ENCODE measurements at places on chromosomes 12 and 14.

GRCh38 chr12:131138638-131139362, 185.1 kb downstream of the ADGRD1 start:
- no peak for DNase-seq

GRCh38 chr12:131947482-131948027, 2.2 kb upstream of the EP400 start:
- no peak for DNase-seq

- no peak for DNase-seq
Observed at GRCh38 chr12:51190820-51191219, 17.9 kb upstream of the TFCP2 start.

DNA sequence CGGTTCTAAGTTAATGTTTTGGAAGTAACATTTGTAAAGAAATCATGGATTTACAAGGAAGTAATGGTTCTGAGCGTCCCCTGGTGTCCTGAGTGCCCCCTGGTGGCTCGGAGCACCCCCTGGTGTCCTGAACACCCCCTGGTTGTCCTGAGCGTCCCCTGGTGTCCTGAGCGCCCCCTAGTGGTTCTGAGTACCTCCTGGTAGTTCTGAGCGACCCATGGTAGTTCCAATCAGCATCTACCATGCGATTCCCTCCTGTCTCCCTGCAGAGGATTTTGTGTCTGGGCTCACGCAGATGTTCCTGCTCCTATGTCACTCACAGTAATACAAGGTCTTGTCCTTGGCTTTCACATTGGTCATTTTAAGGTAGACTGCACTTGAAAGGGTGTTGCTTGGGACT, 1352.9 kb downstream of the TMEM121 start:
- DNase-seq = peak; percentile 94

- no peak for DNase-seq
Observed at GRCh38 chr12:109664402-109664801, 49.2 kb upstream of the FAM222A start.

DNA sequence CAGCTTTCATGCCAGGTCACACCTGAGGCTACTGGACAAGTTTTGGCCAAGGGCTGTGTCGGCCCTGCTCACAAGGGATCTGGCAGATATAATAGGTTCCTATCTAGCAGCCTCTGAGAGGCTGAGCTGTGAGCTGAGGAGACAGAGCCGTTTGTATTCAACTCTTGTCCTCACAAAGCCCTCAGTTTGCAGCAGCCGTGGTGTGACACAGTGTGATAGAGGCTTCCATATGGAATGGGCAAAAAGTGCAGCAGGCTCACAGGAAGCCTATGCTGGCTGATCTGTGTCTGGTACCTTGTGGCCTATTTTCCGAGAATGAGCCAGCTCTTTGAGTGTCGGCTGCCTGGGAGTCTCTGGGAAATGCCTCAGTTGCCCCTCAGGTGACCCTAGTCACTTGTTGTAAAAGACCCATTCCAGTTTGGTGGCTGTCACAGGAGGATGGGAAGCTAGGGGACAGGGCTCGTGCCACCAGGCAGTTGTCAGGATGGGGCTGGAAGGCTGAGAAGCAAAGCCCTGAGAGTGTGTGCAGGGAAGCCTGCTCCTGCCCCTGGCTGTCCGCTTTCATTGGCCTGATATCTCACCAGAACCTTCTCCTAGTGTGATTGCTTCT, 16.1 kb downstream of the VRTN start:
- no peak for DNase-seq

DNA sequence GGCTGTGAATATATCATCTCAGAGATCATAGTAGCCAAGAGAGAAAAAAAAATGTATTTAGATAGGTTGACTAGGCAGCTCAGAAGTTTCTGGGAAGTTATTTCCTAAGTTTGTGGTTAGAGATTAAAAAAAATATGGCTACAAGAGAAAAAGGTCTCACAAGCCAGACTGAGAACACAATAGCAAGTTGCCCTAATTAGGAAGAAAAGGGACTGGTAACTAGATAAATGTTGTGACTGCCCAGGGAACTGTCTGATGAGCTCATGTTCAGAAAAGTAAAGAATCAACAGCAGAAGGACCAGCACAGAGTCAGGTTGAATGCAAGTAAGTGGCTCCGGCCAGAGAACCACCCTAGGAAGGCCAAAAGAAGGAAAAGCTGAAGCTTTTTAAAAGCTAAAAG, 256.6 kb downstream of the PRKD1 start:
- DNase-seq = no peak

DNA sequence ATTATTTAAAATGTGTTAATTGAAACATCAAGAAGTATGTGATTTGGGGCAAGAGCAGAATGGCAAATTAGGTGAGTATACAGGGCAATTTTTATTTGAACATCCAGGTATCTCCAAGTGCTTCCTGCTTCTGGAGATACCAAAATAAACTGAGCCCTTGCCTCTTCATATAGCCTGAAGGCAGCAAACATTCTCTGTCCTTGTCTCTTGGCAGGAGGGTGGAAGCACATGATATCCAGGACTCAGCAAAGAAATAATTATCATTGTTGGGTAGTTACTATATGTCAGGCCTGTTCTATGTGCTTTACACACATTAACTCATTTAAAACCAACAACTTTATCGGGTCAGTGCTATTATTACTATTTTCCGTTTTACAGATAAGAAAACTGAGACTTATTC, 12.5 kb downstream of the LIN7A start:
- DNase-seq = no peak

DNA sequence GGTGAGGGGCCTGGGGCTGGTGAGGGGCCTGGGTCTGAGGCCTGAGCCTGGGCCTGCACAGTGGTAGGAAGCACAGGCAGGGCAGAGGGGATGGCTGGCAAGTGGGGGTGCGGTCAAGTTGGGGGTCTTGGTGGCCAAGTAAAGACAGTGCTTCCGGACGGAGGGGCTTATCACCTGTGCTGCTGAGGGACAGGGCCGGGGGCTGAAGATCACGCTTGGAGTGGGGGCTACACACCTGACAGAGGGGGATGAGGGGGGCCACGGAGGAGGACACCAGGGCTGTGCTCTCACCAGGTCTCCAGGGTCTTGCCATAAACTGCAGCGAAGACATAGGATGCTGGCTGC, 12.2 kb downstream of the TEDC1 start:
- no peak for DNase-seq

DNA sequence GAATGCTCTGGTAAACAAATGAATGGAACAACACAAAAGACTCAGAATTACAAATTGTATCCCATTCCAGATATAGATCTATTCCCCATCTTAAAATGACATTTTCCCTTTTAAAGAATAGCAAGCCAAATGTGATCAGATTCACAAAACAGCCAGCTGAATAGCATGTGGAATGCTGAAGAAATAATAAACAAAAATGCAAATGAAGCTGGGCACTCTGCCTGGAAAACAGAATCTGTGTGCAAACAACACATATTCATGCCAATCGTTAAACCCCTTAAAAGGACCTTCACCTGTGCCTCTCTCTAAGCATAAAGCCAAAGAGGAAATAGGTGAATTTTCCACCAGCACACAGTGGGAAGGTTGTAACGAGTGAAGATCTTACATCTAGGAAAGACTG, 67.9 kb upstream of the PDZRN4 start:
- no peak for DNase-seq

- DNase-seq = no peak
Observed at GRCh38 chr12:43148691-43149090, 403.3 kb downstream of the ADAMTS20 start.

- no peak for DNase-seq
Observed at GRCh38 chr14:96589577-96589976, 87.4 kb downstream of the PAPOLA start.

GRCh38 chr14:99012703-99013102, 259.3 kb downstream of the BCL11B start:
- DNase-seq = no peak

DNA sequence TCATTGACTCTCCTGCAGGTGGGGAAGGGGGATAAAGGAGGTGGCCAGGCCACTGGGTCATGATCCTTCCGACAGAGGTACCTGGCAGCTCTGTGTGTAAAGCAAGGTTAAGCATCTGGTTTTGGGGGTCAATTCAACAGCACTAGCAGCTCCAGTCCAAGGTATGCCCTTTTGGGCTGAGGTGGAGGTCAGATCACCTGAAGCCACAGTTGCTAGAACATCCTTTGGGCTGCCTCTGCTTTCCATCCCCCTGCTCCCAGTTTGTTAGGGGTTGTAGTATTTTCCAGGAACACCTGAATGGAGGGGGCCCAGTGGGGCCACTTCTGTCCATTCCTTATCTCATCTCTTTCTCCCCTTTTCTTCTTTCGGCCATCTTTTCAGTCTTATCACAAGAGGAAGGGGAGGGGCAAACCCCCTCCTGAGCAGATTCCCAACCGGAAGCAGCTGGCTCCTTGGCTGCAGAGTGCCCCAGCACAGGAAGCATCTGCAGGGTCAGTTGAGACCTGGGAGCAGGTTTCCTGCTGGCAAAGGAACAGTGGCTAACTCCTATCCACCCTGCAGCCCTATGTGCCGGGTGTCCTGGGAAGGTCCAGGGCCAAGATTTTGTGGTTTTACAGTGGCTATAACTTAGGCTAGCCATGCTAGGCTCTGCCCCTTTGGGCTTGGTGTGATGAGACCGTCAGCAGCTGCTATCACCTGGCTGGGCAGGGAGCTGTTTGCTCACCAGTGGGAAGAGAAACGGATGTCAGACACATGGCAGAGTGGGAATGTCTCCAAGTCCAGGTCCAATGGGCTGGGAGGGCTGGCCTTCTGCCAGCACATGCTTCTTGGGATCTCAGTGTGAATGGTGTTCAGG, 40.2 kb downstream of the SH2B3 start:
- no peak for DNase-seq
